ENCODE measurements at places on chromosomes 7 and 10.

DNA sequence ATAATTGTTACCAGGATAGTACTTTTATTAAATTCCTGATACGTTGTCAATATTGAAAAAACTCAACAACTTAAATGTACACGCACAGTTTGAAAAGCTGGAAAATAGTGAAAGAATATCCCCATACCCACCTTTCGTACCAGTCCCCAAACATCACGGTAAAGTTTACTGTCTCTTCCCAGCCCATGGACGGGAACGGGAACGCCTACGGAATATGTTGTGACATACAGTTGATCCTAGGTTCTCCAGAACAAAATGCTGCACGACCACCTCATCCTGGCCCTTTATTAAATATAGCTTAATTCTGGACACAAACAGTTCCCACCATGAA, 527 bp upstream of the BCAP29 start:
- no peak for DNase-seq

GRCh38 chr7:15680446-15680845, 6.0 kb downstream of the MEOX2 start:
- no peak for DNase-seq

GRCh38 chr10:8066124-8066523, 11.6 kb downstream of the GATA3 start:
- DNase-seq = no peak

GRCh38 chr7:155312633-155313032, 15.0 kb downstream of the INSIG1 start:
- peak; percentile 81 for DNase-seq

DNA sequence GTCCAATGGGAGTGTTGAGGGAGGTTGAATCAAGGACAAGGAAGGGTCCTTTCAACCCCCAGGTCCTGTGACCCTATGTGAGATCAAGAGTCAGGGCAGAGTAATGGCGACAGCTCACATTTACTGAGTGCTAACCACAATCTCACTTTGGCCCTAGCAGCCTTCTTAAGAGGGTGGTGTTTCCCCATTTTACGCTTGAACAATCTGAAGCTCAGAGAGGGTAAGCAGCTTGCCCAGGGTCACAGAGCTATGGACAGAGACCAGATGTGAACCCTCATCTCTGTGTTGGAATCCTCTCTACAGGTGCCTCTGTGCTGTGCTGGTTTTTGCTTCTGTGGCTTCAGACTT, 102.0 kb downstream of the GRK5 start:
- DNase-seq = no peak
